ENCODE measurements at places on chromosomes 7 and 10. TPM values are rescaled to one million over a fixed set of nuclear protein-coding genes. Genes with fewer than 3 reads are reported as not detected.

Gene CADPS2
- not detected for total RNA-seq

Gene DGKI
- 0.05 TPM for total RNA-seq

Gene TMEM196
- not detected for total RNA-seq

Gene BAIAP2L1
- total RNA-seq: 0.81 TPM

Gene NEUROG3
- not detected for total RNA-seq

Gene CNTNAP2
- not detected for total RNA-seq

Gene TBXAS1
- total RNA-seq: 5.6 TPM

Gene DOCK1
- not detected for total RNA-seq

Gene GNAI1
- 0.34 TPM for total RNA-seq

Gene TPST1
- total RNA-seq: 2.8 TPM

Gene MALRD1
- total RNA-seq: not detected

Gene FAM25C
- not detected for total RNA-seq

Gene CRTAC1
- not detected for total RNA-seq

Gene NUTM2E
- 0.12 TPM for total RNA-seq

Gene CTAGE15
- not detected for total RNA-seq

Gene TUBB8
- total RNA-seq: not detected

Gene PNLIPRP2
- not detected for total RNA-seq

Gene NPSR1
- total RNA-seq: not detected
